Pancreas (tissue), 10 donors: ENCODE measurements at places on chromosomes 16 and 17. TPM values are rescaled to one million over a fixed set of nuclear protein-coding genes. Genes with fewer than 3 reads are reported as not detected.
A peak's percentile ranks its signal among the peaks of the same experiment; 100 is the strongest.

GRCh38 chr17:37701496-37701898 is 43.4 kb downstream of the HNF1B start:
- no peaks in the 10 kb centered on the region for H3K27me3 ChIP-seq
- H3K36me3 ChIP-seq: peaks cover 66% of the 10 kb centered on the region
- H3K27ac ChIP-seq: no peak overlapping the region
- DNase-seq: peak; percentile 74
- H3K4me3 ChIP-seq: no peak overlapping the region

- no peaks in the 10 kb centered on the region for H3K27me3 ChIP-seq
- H3K4me3 ChIP-seq: no peak overlapping the region
- DNase-seq: no peak
- H3K27ac ChIP-seq: no peak overlapping the region
- no peaks in the 10 kb centered on the region for H3K36me3 ChIP-seq
Measured at GRCh38 chr17:79629548-79630049, 18.7 kb upstream of the RBFOX3 start.

DNA sequence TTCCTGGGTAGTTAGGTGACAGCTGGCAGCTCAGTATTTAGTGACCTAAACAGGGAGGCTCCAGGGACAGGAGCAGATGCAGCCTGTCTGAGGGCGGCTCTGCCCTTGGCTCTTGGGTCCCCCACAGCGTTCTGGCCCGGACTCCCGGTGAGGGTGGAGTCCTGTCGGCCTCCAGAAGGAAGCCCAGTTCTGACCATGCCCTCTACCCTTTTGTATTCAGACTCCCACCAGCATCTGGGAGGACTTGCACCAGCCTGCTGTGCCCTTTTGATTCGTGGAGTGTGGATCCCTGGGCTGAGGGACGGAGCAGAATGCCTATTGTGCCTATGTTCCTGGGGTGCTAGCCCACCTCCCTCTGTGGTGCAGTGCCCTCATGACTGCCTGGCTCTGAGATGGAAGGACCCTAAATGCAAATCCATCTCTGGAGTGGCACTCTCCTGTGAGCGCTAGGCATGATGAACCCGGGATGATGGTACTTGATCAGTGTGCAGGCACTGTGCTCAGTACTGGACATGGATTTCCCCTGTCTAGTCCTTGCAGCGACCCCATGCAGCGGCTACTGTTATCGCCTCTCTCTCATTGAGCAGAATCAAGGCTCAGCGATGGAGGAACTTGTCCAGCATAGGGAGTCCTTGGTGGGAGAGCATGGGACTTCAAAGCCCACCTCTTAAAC is 123.1 kb downstream of the SNX29 start:
- H3K27me3 ChIP-seq: no peaks in the 10 kb centered on the region
- no peak overlapping the region for H3K4me3 ChIP-seq
- no peaks in the 10 kb centered on the region for H3K4me1 ChIP-seq
- no peaks in the 10 kb centered on the region for H3K36me3 ChIP-seq
- no peak for DNase-seq

GRCh38 chr16:65769776-65770438 is 596.6 kb upstream of the CDH5 start:
- no peak overlapping the region for H3K27ac ChIP-seq
- H3K27me3 ChIP-seq: no peaks in the 10 kb centered on the region
- no peaks in the 10 kb centered on the region for H3K4me1 ChIP-seq
- H3K36me3 ChIP-seq: no peaks in the 10 kb centered on the region
- DNase-seq: no peak

DNA sequence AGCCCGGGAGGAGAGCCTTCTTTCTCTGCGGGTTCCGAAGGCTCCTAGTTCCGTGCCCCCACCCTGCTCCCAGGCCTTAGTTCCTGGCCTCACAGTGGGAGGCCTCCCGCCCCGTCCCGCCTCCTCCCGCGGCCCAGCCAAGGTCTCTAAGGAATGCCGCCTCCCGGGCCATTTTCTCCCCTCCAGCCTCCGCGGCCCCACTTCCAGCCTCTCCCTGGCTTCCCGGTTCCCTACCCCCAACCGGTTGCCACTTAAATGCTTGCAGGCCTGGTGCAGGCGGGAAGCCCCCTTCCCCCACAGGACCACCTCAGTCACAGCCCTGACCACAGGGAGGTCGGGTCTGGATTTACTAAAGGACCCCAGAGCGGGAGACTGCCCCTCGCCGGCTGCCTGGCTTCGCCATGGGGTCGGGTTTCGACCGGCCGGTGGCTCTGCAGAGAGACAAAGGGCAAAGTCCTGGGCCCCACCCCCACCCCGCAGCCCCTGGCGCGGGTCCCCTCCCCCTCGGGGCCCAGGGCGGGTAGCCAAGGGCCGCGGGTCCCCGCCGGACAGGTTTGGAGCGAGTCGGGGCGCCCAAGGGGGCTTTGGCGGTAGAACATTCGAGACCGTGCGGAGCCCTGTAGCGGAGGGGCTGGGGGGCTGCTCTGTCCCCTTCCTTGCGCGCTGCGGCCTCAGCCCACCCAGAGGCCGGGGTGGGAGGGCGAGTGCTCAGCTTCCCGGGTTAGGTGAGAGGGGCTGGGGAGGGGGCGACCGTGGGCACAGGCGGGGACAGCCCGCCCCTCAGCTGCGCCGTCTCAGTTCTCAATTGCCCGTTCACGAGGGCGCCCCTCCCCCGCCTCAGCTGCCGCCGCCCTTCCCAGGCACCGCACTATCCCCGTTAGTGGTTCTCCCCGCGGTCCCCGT is 16.4 kb downstream of the IGF2BP1 start:
- no peak overlapping the region for H3K4me3 ChIP-seq

DNA sequence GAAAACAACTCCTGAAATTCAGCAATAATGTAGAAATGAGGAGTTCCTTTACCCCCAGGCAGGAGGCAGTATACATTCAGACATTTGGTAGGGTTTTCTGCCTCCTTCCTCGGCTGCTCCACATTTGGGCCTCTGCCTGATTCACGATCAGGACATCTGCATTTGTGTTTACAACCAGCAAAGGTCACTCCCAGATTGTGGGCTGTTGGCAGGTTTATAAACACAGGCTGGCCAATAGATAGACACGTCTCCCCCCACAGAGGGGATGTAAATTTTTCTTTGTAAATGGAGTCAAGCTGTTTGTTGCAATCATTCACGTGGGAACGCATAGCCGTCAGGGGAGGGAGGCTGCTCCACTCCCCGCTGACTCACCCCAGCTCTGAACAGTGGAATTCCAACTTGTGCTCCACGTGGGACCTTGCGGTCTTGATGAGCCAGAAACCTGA is 252.1 kb upstream of the N4BP1 start:
- no peaks in the 10 kb centered on the region for H3K36me3 ChIP-seq
- no peaks in the 10 kb centered on the region for H3K27me3 ChIP-seq
- H3K27ac ChIP-seq: no peak overlapping the region
- no peaks in the 10 kb centered on the region for H3K4me1 ChIP-seq
- no peak for DNase-seq

DNA sequence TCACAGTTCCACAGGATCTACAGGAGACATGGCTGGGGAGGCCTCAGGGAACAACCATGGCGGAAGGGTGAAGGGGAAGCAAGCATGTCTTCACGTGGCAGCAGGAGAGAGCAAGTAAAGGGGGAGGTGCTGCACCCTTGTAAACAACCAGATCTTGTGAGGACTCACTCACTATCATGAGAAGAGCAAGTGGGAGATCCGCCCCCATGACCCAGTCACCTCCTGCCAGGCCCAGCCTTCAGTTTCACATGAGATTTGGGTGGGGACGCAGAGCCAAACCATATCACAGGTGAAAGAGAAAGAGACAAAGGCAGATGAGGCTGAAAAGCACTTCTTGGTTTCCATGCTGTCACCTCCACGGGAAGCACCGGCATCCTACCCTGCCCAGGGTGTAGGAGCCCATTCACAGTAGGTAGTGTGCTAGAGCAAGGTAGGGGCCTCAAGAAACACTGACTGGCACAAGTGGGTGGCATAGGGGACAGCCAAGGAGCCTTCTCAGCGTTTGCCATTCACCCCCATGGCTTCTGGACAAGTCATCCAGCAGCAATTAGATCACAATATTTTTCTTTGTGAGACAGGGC is 6.6 kb downstream of the NARF start:
- H3K4me1 ChIP-seq: peaks cover 9% of the 10 kb centered on the region
- no peak overlapping the region for H3K4me3 ChIP-seq
- H3K36me3 ChIP-seq: no peaks in the 10 kb centered on the region
- no peaks in the 10 kb centered on the region for H3K27me3 ChIP-seq
- no peak for DNase-seq
- H3K27ac ChIP-seq: no peak overlapping the region

- H3K36me3 ChIP-seq: no peaks in the 10 kb centered on the region
- H3K27ac ChIP-seq: no peak overlapping the region
- no peaks in the 10 kb centered on the region for H3K27me3 ChIP-seq
- no peaks in the 10 kb centered on the region for H3K4me1 ChIP-seq
- no peak for DNase-seq
Measured at GRCh38 chr17:44636562-44636961, 19.7 kb upstream of the MEIOC start.

- peak overlapping the region; percentile 79 for H3K4me3 ChIP-seq
- H3K27ac ChIP-seq: peak overlapping the region; percentile 58
- no peaks in the 10 kb centered on the region for H3K36me3 ChIP-seq
- H3K4me1 ChIP-seq: no peaks in the 10 kb centered on the region
- no peaks in the 10 kb centered on the region for H3K27me3 ChIP-seq
- no peak for DNase-seq
Measured at GRCh38 chr16:29962344-29962994, 590 bp downstream of the TMEM219 start.

- no peaks in the 10 kb centered on the region for H3K4me1 ChIP-seq
- no peak overlapping the region for H3K27ac ChIP-seq
- no peaks in the 10 kb centered on the region for H3K36me3 ChIP-seq
Measured at GRCh38 chr17:56317351-56318208, 164.3 kb downstream of the ANKFN1 start.

- H3K36me3 ChIP-seq: no peaks in the 10 kb centered on the region
- no peak for DNase-seq
- H3K27ac ChIP-seq: no peak overlapping the region
- H3K4me1 ChIP-seq: no peaks in the 10 kb centered on the region
Measured at GRCh38 chr17:46010597-46011186, 11.6 kb downstream of the STH start.

DNA sequence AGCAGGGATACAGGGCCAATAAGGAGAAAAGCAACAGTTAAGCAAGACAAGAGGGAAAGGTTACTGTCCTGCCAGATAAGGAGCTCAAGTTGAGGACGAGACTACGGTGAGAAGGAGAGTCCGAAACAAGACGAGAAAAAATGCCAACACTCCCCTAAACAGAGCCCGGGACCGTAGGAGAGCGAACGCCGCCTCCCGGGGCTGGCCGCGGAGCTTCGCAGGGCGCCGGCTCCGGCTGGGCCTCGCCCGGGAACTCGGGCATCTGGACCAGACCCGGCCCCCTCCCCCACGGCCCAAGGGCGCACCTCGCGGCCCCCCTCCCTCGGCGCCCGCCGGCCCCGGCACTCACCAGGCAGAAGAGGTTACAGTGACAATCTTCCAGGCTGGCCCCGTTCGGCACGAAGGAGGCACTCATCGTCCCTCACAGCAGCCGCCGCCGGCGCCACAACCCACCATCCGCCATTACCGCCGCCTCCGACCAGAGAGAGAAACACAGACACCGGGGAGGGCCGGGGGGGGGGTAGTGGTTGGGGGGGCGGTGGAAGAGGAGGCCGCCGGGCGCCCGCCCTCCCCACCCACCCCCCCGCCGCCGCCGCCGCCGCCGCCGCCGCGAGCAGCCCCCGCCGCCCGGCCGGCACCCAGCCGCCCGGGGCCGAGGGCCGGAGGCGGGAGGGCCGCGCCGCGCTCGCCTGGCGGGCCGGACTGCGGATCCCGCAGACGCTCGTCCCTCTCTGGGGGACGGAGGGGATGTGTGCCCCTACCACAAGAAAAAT is at the start of gene MED13:
TSS of gene MED13 (minus strand) at position 488 of the 773 bp plus-strand sequence. CDS start at position 415, 73 bp downstream.
- peak within 1 kb of the TSS; percentile 99 for H3K27ac ChIP-seq
- H3K27me3 ChIP-seq: no peaks in the 10 kb centered on the region
- no peaks in the 10 kb centered on the region for H3K36me3 ChIP-seq
- peaks cover 30% of the 10 kb centered on the region for H3K4me1 ChIP-seq
- peak within 1 kb of the TSS; percentile 96 for H3K4me3 ChIP-seq

DNA sequence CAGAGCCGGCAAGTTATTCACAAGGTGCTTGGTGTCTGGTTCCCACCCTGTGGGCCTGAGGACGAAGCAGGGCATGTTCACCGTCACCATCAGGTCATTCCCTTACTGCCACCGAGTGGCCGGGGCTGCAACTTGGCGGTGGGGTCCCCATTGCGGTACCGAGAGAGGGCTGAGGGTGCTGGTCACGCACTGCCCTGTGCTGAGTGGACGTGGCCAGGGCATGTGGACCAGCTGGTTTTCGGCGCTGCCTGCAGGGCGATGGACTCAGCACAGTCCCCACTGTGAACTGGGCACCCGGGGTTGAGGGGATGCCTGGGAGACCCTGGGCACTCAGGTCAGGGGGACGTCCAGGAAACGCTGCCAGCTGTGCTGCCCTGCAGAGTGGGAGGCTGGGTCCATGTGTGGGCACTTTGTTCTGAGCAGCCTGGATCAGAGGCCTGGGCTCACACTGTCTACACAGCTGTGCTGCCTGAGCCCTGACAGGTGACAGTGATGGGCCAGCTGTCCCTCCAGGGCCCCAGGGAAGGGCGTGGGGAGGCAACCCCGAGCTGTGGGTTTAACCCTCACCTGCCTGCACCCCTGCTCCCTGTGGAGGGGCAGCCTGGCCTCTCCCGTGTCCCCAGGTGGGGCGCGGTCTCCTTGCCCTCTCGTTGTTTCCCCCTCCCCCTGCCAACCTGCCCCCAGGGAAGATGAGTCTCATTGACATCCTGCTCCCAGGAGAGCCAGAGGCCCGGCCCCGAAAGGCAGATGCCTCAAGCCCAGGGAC is 39.3 kb upstream of the GNG13 start:
- H3K36me3 ChIP-seq: no peaks in the 10 kb centered on the region
- DNase-seq: no peak
- H3K4me1 ChIP-seq: no peaks in the 10 kb centered on the region
- no peaks in the 10 kb centered on the region for H3K27me3 ChIP-seq
- H3K4me3 ChIP-seq: no peak overlapping the region

DNA sequence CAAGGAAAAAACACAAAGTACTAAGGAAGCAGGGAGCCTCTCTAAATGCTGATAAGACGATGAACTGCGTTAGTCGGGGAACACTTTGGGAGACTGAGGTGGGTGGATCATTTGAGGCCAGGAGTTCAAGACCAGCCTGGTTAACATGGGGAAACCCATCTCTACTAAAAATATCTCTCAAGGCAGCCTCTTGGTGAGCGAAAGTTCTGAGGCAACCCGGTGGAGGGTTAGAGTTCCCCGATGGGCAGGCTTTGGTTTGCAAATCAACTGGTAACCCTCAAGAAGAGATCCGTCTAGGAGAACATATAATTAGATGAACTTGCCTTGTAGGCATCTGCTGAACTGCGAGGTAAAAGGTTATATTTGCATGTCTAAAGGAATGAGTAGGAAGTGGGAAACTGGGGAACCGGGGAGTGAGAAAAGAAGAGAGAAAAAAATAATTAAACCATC is 44.6 kb downstream of the WSB1 start:
- H3K36me3 ChIP-seq: no peaks in the 10 kb centered on the region
- no peaks in the 10 kb centered on the region for H3K27me3 ChIP-seq
- H3K27ac ChIP-seq: no peak overlapping the region
- DNase-seq: no peak
- H3K4me3 ChIP-seq: no peak overlapping the region
- no peaks in the 10 kb centered on the region for H3K4me1 ChIP-seq

Gene C16orf92
- total RNA-seq: not detected

Gene TMEM101
- total RNA-seq: 22.7 TPM

Gene DHRS7C
- total RNA-seq: not detected

Gene KRT17
- 0.42 TPM for total RNA-seq

Gene CIITA
- total RNA-seq: 2.5 TPM

Gene TM4SF5
- total RNA-seq: 0.51 TPM

Gene PRR35
- 0.79 TPM for total RNA-seq

Gene GAN
- total RNA-seq: 3.8 TPM

Gene SLC16A13
- 2.1 TPM for total RNA-seq
